Memory B cell (primary cell): ENCODE measurements at places on chromosomes 11 and 22.

DNA sequence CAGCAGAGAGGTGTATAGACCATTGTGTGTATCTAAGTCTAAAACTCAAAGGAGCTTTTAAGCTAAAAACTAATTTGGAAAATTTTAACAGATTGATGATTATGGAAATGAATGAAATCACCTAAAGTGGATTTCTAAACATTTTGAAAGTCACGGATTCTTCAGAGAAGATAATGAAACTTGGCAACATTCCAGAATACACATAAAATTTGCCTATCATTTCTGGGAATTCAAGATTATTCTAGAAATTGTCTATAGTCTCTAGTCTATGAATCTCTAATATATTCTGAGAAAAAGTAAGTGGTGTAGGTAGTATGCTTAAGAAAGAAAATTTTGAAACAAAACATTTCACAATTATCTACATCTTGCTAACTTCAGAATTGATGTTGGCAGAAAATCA, 1117.9 kb upstream of the CNTN5 start:
- no peak for DNase-seq

DNA sequence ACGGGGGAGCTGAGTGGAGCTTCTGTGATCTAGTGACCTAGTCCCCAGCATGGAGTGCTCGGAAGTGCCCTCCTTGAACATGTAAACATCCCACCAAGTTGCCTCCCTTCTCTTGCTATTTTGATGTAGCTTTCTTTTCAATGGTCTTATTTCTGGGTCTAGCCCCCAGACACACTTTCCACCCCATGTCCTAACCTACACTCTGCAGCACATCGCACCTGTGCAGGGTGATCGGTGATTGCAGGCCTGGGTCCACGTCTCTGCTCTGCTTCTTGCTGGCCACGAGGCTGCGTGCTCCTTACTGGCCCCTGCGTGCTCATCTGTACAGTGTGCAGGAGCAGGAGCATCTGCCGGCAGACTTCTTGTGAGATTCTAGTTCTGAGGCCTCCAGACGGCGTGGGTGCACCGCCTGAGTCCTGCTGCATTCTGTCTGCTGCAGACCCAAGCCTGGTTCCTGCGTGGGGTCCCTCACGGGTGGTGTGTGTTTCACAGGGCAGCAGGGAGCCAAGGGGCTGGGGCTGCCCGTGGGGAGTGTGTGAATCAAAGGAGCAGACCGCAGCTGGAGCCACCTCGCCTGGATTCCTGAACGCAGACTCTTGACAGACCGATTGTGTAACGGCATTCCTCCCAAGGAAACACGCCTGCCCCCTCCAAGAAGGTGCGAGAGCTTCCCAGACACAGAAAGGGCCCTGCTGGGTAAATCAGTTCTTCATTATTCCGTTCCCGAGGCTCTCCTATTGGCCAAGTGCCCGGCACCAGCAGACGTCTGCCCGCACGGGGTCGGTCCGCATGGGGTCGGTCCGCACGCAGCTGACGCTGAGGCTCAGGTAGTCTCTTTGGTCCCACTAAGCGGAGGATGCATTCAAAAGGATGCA, 44.4 kb upstream of the MYEOV start:
- DNase-seq: no peak

GRCh38 chr11:117580866-117581265, 216.2 kb downstream of the DSCAML1 start:
- no peak for DNase-seq

DNA sequence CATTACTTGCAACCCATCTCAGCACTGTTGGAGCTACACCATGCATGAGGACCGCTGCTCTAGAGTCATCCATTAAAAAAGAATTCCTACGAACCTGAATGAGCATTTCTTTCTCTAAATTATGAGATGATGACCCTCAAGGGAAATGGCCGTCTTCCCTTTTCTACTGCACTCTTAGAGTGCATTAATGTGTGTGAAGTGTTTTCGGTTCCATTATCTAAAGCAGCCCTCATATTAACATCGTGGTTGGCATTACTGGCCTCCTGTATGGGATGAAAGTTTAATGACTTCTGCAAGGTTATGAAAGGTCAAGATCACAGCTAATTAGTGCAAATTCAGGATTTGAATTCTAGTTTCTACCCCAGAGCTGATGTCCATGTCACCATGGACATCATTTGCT, 16.7 kb downstream of the CD44 start:
- DNase-seq: no peak

DNA sequence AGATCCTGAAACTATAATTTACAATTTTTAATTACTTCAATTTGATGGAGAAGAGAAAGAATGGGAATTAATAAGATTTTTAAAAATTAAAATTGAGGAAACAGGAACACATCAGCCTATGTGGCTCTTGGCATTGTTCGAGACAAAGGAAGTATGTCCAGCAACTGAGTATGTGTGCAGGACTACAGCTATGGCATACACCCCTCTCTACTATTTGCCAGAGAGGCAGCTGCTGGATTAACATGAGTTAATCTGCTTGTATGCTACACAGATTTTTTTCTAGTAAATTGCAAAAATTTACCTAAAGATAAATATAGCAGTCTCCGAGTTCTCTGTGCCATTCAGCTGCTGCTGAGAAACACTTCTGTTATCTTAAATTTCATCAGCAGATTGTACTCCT, 70.6 kb downstream of the PHF21A start:
- DNase-seq: no peak

GRCh38 chr22:21032037-21032867, at the start of gene SLC7A4:
SLC7A4 (minus strand) TSS chr22:21032561; CDS start chr22:21031812, 749 bp downstream.
- DNase-seq: no peak

GRCh38 chr11:32428665-32429303, 6.6 kb downstream of the WT1 start:
- no peak for DNase-seq
